ENCODE measurements at places on chromosomes 1 and 21.
A peak's percentile ranks its signal among the peaks of the same experiment; 100 is the strongest.

- DNase-seq, result no peak
Observed at GRCh38 chr1:23177031-23177430, 8.4 kb upstream of the LUZP1 start.

- no peak for DNase-seq
Observed at GRCh38 chr1:150121236-150121862, 28.4 kb upstream of the PLEKHO1 start.

DNA sequence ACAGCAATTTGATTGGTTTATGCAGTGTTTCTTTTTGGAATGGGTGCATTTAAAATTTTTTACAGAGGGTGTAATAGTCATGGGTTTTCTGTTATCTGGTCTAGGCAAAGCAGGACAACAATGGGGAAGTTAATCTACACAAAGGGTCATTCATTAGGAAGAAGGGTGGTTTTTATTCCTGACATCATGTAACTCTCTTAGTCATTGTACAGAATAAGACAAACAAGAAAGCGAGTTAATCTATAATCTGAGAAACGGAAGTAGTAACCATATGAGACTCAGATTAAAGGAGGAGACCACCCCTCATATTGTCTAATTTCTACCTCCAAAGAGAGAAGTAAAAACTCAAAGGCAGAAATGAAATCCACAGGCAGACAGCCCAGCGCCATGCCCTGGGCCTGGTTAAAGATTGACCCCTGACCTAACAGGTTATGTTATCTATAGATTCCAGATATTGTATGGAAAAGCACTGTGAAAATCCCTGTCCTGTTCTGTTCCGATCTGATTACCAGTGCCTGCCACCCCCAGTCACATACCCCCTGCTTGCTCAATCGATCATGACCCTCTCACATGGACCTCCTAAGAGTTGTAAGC lies 10.5 kb upstream of the IFI6 start:
- DNase-seq, result no peak

GRCh38 chr1:27026621-27027574 lies 14.2 kb upstream of the TENT5B start:
- DNase-seq, result no peak

DNA sequence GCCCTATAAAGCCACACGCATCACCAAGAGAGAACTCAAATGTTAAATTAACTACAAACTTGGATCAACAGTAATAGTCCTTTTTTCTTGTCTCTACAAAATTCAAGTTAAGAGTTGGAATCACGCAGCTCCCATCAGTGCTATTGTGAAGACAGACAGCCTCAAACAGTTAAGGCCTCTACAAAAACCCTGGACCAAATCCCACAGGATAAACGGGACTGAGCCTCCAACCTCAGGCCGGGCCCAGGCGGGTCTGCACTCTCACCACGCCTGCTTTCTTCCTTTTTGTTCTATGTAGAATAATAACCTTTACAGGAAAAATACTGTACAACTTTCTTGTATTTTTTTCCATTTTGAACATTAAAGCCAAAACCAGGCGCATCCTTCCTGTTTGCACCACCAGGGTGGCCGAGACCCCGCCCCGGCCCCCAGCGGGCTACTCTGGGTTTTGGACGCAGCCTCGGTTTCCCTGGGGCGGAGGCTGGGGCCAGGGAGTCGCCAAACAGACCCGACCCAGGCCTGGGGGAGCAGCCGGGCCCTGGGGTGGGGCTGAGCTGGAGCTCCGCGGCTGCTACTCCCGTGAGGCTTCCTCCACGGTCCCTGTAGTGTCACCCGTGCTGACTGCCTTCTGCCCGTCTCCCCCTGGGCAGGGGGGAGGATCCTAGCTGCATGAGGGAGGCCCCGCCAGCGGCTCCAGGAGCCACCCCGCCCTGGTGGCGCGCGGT lies 158.4 kb downstream of the CASZ1 start:
- DNase-seq, result no peak

DNA sequence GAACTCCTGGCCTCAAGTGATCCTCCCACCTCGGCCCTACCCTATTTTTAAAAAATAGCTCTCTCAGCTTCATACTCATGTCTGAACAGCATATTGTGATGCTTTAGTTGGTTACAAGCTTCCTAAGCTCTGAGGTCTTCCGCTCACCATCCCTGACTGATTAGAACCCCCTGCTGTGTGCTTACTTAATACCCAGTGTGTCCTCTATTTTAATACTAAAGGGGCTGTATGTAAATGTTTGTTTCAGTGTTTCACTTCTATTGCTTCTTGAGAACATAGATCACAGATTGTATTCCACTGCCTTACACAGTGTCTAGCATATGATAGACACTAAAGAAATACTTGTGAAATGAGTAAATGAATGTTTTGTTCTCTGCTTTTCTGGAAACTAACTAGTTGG lies 29.8 kb downstream of the ZYG11B start:
- DNase-seq, result no peak

- DNase-seq, result no peak
Observed at GRCh38 chr21:45003331-45004058, 63.7 kb downstream of the SLX9 start.

DNA sequence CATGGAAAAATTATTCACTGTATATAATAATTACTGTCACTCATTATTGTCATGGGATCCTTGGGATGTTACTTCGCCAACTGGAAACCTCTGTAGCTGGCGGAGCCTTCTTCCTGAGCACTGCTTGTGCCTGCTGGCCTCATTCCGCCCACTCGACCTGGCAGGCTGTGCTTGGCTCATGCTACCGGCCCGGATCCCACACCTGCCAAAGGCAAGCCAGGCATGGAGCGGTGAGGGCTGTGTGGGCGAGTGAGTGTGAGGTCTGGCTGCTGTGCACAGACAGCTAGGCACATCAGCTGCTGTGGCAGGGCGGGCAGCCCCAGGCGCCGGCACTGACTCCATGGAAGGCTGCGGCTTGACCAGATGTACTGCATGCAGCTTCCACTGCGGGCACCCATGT lies 78.4 kb downstream of the DISP1 start:
- DNase-seq, result peak; percentile 12

DNA sequence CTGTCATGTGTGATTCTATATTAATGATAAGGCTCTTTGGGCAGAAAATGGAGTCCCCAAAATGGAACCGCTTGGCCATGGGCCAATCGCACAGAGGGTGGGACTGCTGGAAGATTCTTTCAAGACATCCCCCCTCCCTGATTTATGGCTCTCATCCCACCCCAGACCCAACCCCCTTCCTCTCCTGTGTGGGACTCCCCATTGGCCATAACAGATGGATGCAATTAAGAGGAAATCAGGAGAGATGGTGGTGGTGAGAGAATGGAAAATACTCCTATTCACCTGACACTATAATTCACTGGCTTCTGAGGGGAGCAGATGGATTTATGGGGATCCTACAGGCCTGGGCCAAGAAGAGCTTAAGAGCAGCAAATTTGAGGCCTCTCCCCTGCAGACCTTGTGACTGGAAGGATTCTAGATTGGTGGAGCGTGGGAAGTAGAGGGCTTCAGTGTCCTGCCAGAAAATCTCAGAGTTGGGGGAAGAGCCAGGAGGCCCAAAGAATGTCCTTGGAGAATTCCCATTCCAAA lies 1.7 kb downstream of the IGFN1 start:
- no peak for DNase-seq

- peak; percentile 27 for DNase-seq
Observed at GRCh38 chr1:224380003-224380402, 23.3 kb downstream of the CNIH4 start.

- DNase-seq, result no peak
Observed at GRCh38 chr1:202276920-202277319, 64.8 kb downstream of the UBE2T start.

DNA sequence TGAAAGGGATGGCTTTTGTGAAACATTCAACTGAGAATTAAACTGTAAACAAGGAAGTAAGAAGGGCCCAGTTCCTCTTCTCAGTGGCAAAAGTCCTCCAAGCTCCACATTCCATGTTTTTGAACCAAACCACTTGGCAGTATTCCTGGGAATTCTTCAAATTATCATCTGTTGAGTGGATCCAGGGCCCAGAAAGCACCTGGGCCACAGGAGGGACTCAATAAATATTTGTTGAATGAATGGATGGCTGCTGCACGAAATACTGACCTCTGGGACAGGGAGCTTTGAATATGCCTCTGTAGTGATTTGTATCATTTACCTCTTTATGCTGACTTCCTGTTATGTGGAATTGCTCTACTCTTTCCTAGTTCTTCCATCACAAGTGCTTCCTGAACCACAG lies 4.7 kb downstream of the SLC35F3 start:
- no peak for DNase-seq

GRCh38 chr1:115036814-115037507 lies 7.3 kb downstream of the TSHB start:
- DNase-seq, result no peak

DNA sequence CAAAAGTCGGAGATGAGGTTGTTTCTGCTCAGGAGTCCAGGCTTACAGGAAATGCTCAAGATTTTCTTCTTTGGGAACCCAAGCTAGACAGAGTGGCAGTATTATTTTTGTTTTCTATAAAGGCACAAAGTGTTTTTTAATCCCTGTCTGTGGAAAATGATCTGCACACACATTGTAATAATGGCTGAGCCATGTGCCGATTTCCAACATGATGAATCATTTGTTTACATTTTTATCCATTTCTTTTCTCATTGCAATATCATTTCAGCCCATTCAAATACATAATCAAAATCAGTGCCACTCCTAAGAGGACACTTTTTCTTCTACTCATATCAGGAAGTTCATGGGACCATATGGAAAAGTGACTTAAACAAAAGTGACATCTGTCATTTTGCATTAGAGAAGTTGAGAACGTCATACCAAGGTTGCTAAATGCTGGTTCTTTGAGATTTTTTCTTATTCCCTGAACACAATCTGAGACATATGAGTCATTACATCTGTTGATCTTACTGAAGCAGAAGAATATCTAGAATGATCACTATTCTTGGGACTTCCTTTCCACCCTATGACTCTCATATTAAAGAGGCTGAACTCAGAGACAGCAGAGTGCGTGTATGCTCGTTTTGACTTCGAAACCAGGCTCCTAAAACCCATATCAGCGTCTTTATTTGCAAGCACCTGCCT lies 44.9 kb downstream of the ACTA1 start:
- no peak for DNase-seq

GRCh38 chr1:24195136-24195535 lies 8.0 kb upstream of the IFNLR1 start:
- DNase-seq, result no peak

DNA sequence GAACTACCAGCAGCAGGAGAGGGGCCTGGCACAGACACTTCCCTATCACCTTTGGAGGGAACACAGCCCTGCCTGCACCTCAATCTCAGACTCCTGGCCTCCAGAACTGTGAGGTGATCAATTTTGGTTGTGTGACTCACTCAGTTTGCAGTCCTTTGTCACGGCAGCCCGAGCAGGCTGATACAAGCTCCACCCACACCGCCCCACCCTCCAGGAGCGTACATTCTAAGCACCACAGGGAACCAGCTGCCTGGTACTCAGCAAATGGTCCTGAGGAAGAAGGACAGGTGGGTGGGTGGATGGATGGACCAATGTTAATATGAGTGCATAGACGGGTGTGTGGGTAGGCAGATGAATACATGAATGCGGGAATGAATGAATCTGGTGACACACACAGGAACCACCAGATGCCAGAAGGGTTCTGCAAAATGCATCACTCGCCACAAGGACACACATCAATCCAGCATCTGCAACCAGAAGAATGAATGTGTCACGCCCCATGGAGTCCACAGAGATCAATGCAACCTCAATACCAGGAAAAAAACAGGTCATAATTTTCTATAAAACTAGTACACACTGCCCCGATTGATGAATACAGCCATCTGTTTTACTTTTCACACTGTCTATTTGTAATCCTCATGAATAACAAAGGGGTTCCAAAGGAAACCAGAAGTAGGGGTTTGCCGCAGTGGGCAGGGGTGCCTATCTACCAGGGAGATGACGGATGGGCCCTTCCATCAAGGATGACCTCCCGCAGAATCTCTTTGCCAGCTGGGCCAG lies 284.5 kb downstream of the NPHP4 start:
- DNase-seq, result no peak

DNA sequence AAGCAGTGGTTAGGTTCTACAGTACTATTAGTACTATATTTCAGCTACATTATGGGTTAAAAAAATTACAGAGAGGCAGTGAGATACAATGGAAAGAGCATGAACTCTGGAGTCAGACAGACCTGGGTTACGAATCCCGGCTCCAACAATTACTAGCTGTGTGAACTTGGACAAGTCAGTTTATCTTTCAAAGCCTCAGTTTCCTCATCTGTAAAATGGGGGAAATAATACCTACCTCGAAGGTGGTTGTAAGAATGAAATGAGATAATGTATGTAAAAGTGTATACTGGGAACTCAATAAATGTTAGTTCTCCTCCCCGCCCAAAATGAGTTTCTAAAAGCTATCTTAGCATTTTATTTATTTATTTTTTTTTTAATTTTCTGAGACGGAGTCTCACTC lies 59.5 kb downstream of the PRPF38A start:
- no peak for DNase-seq

DNA sequence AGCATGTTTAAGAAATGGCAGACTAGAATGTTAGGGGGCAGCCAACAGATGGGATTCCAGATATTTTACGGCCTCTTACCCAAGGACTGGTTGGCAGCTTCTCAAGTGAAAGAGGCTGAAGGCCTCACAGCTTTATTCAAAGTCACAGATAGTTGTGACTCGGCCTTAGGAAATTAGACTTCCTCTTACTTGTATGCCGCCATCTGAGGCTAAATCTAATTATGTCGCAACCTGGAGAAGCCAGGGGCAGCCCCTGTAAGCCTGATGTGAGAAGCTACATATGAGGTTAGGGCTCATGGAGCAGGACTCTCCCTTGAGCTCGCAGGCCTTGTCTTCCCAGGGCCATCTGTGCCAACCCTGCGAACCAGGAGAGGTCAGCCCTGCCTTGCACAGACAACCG lies 352.5 kb downstream of the HHAT start:
- no peak for DNase-seq

GRCh38 chr21:46190491-46191131 lies 6.4 kb upstream of the SPATC1L start:
- no peak for DNase-seq

DNA sequence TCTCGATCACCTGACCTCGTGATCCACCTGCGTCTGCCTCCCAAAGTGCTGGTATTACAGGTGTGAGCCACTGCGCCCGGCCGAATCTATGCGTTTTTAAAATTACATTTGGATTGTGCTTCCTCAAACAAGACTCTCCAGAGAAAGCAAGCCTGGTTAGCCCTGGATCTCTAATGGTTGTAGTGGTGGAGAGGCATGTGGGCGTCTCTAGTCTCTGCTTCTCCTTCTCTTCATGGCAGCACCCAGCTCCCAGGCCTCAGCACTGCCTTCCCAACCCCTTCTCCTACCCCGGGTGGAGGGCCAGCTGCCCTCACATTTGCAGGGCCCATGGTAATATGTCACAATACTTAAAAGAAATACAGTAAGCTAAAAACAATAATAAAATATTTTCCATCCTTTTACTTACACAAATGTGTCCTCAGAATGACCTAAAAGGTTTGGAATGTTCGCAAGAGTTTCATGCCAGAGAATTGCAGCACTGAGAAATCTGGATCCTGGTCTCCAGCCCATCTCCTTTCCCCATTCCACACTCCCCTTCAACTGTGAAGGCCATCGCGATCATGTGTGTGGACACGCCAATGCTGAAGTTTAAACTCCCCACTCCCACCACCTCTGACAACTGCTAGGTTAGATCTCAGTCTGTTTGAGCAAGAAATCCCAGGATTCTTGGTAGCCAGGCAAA lies 7.0 kb downstream of the OR14I1 start:
- DNase-seq, result no peak

GRCh38 chr21:17082843-17083483 lies 429.9 kb upstream of the CXADR start:
- no peak for DNase-seq

Measured in activated CD4-positive, alpha-beta T cell treated with anti-CD3 and anti-CD28 coated beads, Interleukin-2, amount 50 U/mL, for 1 hour (primary cell).